Neural cell (in vitro differentiated cells): ENCODE measurements at places on chromosomes 7 and 10. TPM values are rescaled to one million over a fixed set of nuclear protein-coding genes. Genes with fewer than 3 reads are reported as not detected.

The DPP6 gene
- 20.4 and 21.8 TPM in 2 replicates for polyA plus RNA-seq

The TRIM56 gene
- polyA plus RNA-seq = 0.01 and 0.12 TPM in 2 replicates

The GDF2 gene
- not detected in 2 replicates for polyA plus RNA-seq

The C10orf95 gene
- polyA plus RNA-seq = not detected in 2 replicates

The MCM10 gene
- 0.63 and 0.70 TPM in 2 replicates for polyA plus RNA-seq

The FAM131B gene
- polyA plus RNA-seq = 45.9 and 58.5 TPM in 2 replicates

The CYP26A1 gene
- 0.64 and 0.77 TPM in 2 replicates for polyA plus RNA-seq

The PDK4 gene
- polyA plus RNA-seq = not detected in 2 replicates

The PLEKHS1 gene
- polyA plus RNA-seq = not detected in 2 replicates

The PAX4 gene
- not detected in 2 replicates for polyA plus RNA-seq

The SPDYE11 gene
- 0.48 and 0.87 TPM in 2 replicates for polyA plus RNA-seq

The CPN1 gene
- not detected in 2 replicates for polyA plus RNA-seq

The PRKAR2B gene
- 249 and 297 TPM in 2 replicates for polyA plus RNA-seq

The SPAM1 gene
- not detected in 2 replicates for polyA plus RNA-seq

The SEMA4G gene
- 1.7 TPM in 2 replicates for polyA plus RNA-seq

The SDHAF3 gene
- 26.0 and 28.3 TPM in 2 replicates for polyA plus RNA-seq

The LEP gene
- polyA plus RNA-seq = not detected in 2 replicates

The AFAP1L2 gene
- polyA plus RNA-seq = 0.88 and 1.2 TPM in 2 replicates

The ASB4 gene
- polyA plus RNA-seq = 0.11 and 0.56 TPM in 2 replicates

The RBP4 gene
- polyA plus RNA-seq = 0.73 and 1.9 TPM in 2 replicates

The PPP1R17 gene
- 7.7 and 8.8 TPM in 2 replicates for polyA plus RNA-seq

The TRA2A gene
- 135 and 188 TPM in 2 replicates for polyA plus RNA-seq

The TMED4 gene
- polyA plus RNA-seq = 158 and 202 TPM in 2 replicates

The TRIP6 gene
- polyA plus RNA-seq = 1.4 and 2.1 TPM in 2 replicates

The C10orf105 gene
- 0.11 TPM in 1 of 2 replicates, not detected in the other for polyA plus RNA-seq

The GIMAP8 gene
- polyA plus RNA-seq = not detected in 2 replicates

The ASB10 gene
- polyA plus RNA-seq = not detected in 2 replicates

The NDUFB8 gene
- 407 and 483 TPM in 2 replicates for polyA plus RNA-seq

The DNAJC1 gene
- polyA plus RNA-seq = 15.9 and 16.0 TPM in 2 replicates

The PTF1A gene
- not detected in 2 replicates for polyA plus RNA-seq

The HOGA1 gene
- not detected in 2 replicates for polyA plus RNA-seq

The OR2A5 gene
- polyA plus RNA-seq = not detected in 2 replicates

The SPDYE9 gene
- polyA plus RNA-seq = 0.48 and 0.87 TPM in 2 replicates

The CARD11 gene
- not detected in 2 replicates for polyA plus RNA-seq

The CTTNBP2 gene
- polyA plus RNA-seq = 35.2 and 53.5 TPM in 2 replicates

The GPR26 gene
- polyA plus RNA-seq = 8.0 and 8.1 TPM in 2 replicates

The CELF2 gene
- polyA plus RNA-seq = 49.9 and 55.5 TPM in 2 replicates

The EEPD1 gene
- polyA plus RNA-seq = 2.5 and 4.2 TPM in 2 replicates

The TCF7L2 gene
- 0.48 and 1.7 TPM in 2 replicates for polyA plus RNA-seq

The RAB19 gene
- polyA plus RNA-seq = not detected in 2 replicates

The ZNF273 gene
- 19.4 and 21.7 TPM in 2 replicates for polyA plus RNA-seq

The TMEM225B gene
- polyA plus RNA-seq = 2.9 and 3.6 TPM in 2 replicates

The PIP gene
- not detected in 2 replicates for polyA plus RNA-seq

The GJD4 gene
- polyA plus RNA-seq = not detected in 2 replicates

The MYPN gene
- not detected in 2 replicates for polyA plus RNA-seq

The TAS2R4 gene
- 2.3 and 2.4 TPM in 2 replicates for polyA plus RNA-seq

The TAS2R16 gene
- polyA plus RNA-seq = not detected in 2 replicates

The R3HCC1L gene
- polyA plus RNA-seq = 11.1 and 12.8 TPM in 2 replicates

The HOXA9 gene
- polyA plus RNA-seq = not detected in 2 replicates

The TMEM196 gene
- 30.3 and 35.7 TPM in 2 replicates for polyA plus RNA-seq

The SAP25 gene
- polyA plus RNA-seq = 0.46 and 0.52 TPM in 2 replicates

The ZNF800 gene
- 3.6 and 4.2 TPM in 2 replicates for polyA plus RNA-seq

The FLNC gene
- polyA plus RNA-seq = 0.36 and 0.60 TPM in 2 replicates

The ERVW-1 gene
- polyA plus RNA-seq = not detected in 2 replicates

The RAPGEF5 gene
- polyA plus RNA-seq = 37.8 and 48.0 TPM in 2 replicates

The PAPSS2 gene
- 0.24 and 0.36 TPM in 2 replicates for polyA plus RNA-seq

The SPDYE5 gene
- 0.07 and 0.26 TPM in 2 replicates for polyA plus RNA-seq
